Vein endothelial cell (primary cell): ENCODE measurements at places on chromosomes 16 and 17. TPM values are rescaled to one million over a fixed set of nuclear protein-coding genes. Genes with fewer than 3 reads are reported as not detected.

Gene TXNDC11
- 43.8 and 46.0 TPM in 2 replicates for total RNA-seq

Gene GPR139
- not detected in 2 replicates for total RNA-seq

Gene PLD2
- total RNA-seq: 35.3 and 38.9 TPM in 2 replicates

Gene OR1F1
- 0.33 TPM in 1 of 2 replicates, not detected in the other for total RNA-seq

Gene PSKH1
- total RNA-seq: 21.9 and 26.1 TPM in 2 replicates

Gene TEX14
- total RNA-seq: under 0.01 TPM in 2 replicates

Gene ZSCAN10
- total RNA-seq: not detected in 2 replicates

Gene CCDC200
- total RNA-seq: not detected in 2 replicates

Gene FBXO39
- 0.19 and 5.9 TPM in 2 replicates for total RNA-seq
